ENCODE measurements at places on chromosomes 3 and 15.
A peak's percentile ranks its signal among the peaks of the same experiment; 100 is the strongest.

DNA sequence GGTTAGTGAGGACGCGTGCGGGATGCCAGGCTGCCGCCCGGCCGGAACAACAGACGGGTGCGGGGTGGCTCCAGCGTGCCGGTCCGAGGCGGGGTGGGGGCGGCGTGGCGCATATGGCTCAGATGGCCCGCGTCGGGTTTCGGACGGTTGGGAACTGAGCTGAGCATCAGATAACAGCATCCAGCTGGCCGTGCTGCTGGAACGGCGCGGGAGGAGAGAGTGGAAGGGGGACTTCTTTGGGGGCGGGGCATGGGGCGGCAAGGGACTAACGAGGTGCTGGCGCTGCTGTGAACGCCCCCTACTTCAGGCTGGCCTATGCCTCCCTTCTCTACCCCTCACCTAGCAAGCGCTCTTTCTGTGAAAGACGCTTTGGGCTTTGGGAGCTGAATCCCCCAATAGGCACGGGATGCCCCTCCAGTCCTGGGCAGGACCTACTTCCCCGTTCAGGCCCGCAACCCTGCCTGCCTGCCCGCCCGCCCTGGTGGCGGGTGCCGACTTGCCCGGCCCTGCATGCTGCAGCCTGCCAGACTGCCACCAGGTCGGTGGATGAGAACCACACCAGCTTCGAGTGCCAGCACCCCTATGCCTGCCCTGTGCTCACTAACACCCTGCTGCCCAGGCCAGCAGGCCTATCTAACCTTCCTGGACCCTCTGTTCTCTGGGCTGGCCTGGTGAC is 542 bp downstream of the INKA1 start:
- peak; percentile 31 for DNase-seq

- peak; percentile 40 for DNase-seq
Observed at GRCh38 chr3:102715030-102715697, 280.3 kb downstream of the ZPLD1 start.

- DNase-seq, result no peak
Observed at GRCh38 chr3:21962456-21962855, 211.4 kb upstream of the ZNF385D start.

- DNase-seq, result peak; percentile 90
Observed at GRCh38 chr3:37993820-37994638, 3.4 kb downstream of the VILL start.

GRCh38 chr15:80386151-80386550 is 18.0 kb upstream of the ARNT2 start:
- no peak for DNase-seq

DNA sequence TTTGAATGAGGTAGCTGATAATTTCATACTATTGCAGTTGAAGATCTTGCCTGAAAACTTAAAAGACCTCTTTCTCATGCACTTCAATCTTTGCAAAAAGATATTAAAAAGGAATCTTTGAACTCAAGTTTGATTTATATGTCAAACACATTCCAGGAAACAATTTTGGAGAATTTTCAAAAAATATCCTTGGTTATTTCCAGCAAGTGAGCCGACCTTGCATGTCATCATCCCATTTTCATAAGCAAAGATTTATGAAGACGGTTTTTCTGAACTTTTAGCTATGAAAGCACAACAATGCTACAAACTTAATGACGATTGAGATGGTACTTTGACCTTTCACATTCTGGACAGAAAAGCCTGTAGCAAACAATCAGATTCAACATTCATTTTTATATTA is 95.6 kb downstream of the RFX7 start:
- DNase-seq, result no peak

DNA sequence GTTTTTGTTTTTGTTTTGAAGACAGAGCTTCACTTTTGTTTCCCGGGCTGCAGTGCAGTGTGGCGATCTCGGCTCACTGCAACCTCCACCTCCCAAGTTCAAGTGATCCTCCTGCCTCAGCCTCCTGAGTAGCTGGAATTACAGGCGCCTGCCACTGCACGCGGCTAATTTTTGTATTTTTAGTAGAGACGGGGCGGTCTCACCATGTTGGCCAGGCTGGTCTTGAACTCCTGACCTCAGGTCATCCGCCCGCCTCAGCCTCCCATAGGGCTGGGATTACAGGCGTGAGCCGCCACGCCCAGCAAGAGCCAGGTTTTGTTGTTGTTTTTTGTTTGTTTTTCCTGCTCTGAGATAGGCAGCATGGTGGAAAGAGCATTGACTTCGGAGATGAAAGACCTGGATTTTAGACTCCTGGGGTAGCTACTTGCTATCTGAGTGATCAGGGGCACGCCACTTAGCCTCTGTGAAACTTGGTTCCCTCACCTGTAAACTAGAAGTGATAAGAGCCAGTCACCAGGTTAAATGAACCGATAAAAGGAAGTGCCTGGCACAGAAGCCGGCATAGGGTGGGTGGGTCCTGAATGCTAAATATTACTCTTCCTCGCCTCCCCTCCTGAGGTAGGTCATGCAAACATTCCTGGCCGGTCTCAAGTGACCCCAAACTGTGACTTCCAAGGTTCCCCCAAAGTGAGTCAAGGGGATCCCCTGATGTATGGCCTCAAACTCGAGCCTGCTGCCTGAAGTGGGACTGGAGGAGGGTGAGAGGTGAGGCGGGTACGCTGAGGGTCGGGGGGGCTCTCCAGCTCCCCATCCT is 62.9 kb upstream of the MCF2L2 start:
- DNase-seq, result no peak

DNA sequence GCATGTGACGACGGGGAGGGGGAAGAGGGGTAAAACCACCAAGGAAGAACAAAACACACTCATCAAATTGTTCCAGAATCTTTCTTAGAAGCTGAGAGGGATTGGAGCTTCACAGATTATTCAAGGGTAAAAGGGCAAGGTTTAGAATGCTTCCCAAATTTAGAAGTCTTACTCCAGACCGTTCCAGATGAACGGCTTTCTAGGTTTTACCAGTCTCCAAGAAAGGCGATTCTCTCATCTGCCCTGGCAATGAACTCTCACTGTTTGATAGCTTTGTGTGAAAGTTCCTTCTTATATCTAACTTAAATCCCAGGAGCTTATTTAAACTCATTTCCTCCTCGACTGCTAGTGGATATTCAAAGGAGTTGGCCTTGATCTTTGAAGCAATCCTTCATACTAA is 124.3 kb upstream of the PRICKLE2 start:
- no peak for DNase-seq

DNA sequence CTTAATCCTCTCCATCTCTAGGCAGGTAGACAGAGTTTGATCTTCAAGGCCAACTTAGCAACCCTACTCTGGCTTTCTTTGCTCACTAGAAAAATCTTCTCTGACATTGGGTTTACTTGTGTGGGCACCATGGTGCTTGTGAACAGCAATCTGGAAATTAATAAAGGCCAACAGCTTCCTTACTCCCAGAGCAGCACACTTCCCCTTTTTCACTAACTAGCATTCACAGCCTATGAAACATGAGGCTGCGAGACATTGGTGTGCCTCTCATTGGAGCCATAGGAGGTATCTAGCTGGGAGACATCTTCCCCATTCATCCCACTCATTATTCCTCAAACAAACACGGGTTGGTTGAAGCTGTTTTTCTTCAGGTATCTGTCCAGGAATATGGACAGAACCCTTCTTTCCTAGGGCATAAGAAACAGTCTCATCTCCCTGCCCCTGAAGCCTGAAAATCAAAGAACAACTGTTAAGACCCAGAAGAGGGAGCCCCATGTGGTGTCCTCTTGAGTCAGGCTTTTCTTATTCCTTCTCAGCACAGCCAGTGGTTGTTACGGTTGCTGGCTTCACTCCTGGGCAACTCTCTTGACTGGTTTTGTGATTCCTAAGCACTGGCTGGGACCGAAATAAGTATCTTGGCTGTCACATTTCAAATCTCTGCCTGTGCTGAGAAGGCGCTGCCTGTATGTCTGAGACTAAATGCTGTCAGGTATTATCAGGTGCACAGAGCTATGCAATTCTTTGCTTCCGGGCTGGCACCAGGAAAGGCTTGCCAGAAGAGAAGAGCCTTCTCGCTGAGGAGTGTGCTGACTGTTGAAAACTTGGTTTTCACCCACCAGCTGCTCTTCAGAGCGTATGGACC is 194.4 kb downstream of the FEZF2 start:
- no peak for DNase-seq

DNA sequence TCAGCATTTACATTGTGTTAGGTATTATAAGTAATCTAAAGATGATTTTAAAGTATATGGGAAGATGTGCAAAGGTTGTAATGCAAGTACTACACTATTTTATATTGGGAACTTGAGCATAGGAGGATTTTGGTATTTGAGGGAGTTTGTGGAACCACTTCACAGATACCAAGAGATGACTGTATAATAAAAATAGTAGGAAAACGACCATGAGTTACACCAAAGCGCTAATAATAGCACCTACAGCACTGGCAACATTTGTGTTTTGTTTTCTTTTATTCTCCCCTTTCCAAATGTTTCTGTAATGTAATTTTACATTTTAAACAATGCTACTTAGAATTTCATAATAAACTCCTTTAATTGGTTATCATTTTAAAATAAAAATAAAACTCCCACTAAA is 10.5 kb downstream of the CNBP start:
- no peak for DNase-seq

GRCh38 chr15:82833362-82833682 is 23.9 kb downstream of the WHAMM start:
- no peak for DNase-seq
